ENCODE measurements at places on chromosomes 2 and 18.

DNA sequence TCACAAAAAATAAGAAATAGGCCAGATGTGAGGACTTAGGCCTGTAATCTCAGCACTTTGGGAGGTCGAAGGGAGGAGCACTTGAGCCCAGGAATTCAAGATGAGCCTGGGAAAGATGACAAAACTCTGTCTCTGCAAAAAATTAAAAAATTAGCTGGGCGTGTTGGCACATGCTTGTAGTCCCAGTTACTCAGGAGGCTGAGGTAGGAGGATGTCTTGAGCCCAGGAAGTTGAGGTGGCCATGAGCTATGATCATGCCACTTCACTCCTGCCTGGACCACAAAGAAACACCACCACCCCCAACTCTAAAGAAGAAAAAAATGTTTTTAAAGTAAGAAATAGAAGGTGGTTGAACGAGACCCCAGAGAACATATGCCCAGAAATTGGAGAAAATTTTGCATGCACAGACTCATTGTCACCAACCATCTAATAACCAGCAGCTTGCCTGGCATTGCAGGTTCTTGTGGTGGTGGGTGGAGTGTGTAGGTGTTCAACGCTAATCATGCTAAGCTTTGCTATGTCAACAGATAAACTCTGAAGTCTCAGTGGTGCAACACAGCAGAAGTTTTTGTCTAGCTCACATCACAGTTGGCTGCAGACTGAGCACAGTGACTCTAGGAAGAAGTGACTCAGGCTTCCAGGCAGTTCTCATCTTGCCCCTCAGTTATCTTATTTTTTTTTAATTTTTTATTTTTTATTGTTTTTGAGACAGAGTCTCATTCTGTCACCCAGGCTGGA is 18.6 kb downstream of the ARL4C start:
- DNase-seq, result no peak

DNA sequence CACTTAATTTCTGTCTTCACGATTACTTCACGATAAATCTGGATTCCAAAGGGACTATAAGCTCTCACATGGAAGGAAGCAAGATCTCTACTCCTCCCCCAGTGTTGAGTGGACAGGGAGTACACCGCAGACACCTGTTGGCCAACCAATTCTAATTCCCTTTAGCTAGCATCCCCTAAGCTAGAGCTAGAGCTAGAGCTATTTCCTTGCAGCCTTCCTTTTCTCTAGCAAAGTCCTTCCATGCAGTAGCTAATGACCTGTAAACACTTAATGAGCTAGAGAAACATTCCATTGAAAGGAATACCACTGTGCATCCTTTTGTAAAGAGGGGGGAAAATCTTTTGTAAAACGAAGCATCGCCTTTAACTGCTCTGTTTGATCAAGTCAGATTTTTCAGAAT is 56.5 kb downstream of the BCL11A start:
- no peak for DNase-seq

GRCh38 chr2:241947401-241947800 is 77.9 kb downstream of the RTP5 start:
- DNase-seq, result no peak

- DNase-seq, result no peak
These were observed 23.3 kb upstream of the LMAN1 start for GRCh38 chr18:59382383-59382782.

GRCh38 chr2:44939106-44940048 is 2.1 kb upstream of the SIX3 start:
- DNase-seq, result no peak

- no peak for DNase-seq
These were observed 61.7 kb downstream of the ASB1 start for GRCh38 chr2:238488347-238488826.

Measured in stimulated activated CD4-positive, alpha-beta T cell treated with anti-CD3 and anti-CD28 coated beads, Interleukin-1b, Interleukin-23, amount 100 ng/mL, for 1 hour (primary cell).